Urothelium cell line (cell line): ENCODE measurements at places on chromosomes 7 and 10.
A peak's percentile ranks its signal among the peaks of the same experiment; 100 is the strongest.

GRCh38 chr10:36349445-36350078 is 707.5 kb upstream of the FZD8 start:
- DNase-seq = peak; percentile 77

- no peak for DNase-seq
Observed at GRCh38 chr7:64775289-64775688, 18.9 kb upstream of the ZNF138 start.

GRCh38 chr7:157087646-157088045 is 51.1 kb upstream of the UBE3C start:
- no peak for DNase-seq

DNA sequence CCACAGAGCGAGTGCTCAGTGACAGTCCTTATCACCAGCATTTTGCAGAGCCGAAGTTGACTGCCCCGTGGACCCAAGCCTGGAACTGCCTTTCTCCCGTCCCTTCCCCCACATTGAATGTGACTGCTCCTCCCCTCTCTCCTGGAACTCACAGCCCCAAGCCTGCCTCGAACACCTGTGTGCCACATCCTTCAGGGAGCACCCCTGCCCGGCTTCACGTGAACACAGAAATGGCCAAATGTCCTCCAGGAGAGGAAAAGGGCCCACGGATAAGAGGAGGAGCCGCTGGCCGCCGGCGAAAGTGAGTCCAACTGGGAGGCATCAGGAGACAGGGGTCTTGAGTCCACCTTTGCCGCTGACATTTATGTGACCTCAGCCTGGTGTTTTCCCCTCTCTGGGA is 16.2 kb downstream of the STX1A start:
- no peak for DNase-seq

DNA sequence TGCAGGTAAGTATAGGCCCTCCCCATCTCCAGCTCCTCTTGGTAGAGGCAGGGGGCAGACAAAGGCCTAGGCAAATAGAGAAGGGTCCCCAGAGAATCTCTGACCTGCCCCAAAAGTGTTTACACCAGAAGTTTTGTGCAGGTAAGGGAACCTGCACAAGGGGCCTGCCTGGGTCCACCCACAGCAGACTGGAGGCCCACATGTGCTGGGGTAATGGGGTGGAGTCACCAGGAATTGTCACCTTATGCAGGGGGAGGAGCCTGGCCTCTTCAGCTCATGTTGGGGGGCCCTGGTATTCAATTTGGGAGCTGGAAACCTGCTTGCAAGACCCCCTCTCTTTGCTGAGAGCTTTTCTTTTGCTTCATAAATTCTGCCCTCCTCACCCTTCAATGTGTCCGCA is 302.7 kb downstream of the ZEB1 start:
- DNase-seq = no peak

GRCh38 chr7:101208794-101209193 is 8.0 kb upstream of the MOGAT3 start:
- DNase-seq = no peak

GRCh38 chr7:17991866-17992648 is 35.6 kb downstream of the PRPS1L1 start:
- no peak for DNase-seq

DNA sequence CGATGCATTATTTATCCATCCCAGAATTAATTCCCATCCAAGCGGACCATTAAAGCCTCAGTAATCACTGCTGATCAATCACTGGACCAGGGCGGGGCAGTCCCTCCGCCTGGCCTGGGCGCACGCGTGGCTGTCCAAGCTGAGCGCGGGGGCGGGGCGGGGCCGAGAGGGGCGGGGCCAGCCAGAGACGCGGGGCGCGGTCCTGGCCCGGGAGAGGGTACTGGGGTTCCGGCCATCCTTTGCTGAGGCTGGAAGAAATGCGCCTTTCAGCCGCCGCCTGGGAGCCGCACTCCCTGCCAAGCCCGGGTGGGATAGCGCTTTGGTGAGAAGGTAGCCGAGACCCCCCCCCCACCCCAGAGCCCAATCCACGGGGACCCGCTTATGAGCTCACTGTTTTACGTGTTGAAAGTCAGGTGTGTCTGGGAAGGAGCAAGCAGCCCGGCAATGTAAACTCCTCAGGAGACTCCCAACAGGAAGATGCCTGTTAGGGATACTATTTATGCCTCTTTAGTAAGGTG is at the start of gene ARHGAP22:
ARHGAP22 (minus strand) TSS at position 83 of the 518 bp plus-strand sequence. CDS start 277 bp downstream, outside the sequence.
- peak; percentile 84 for DNase-seq

- DNase-seq = no peak
Observed at GRCh38 chr7:27693794-27694193, 31.1 kb upstream of the HIBADH start.

DNA sequence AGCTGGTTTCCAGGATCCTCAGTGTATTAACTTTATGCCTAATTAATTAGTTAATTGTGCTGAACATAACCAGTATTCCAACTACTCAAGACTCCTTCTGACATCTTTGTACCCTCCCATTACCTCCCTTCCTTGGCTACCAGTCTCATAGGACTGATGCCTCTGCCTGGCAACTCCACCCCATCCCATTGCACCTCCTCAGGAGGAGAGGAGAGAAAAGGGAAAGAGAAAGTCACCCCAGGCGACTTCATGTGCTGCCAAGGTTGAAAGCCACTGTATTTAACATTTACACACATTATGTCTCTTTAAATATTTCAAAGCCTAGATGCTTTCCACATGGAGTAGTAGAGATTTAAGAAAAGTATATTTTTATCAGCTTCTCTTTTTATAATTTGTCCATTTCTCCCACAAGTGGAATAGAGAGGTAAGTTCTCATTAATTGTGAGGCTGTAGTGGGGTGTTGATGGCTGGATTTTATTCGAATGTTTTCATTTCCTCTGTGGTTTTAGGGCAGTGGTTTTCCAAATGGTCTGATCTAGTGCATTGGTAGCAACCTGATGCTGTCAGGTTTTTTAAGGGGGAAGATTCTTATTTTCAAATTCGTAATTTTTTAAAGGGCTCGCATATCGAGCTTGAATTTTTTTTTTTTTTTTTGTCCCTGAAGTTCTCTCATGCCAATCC is 148.0 kb downstream of the BICC1 start:
- no peak for DNase-seq

DNA sequence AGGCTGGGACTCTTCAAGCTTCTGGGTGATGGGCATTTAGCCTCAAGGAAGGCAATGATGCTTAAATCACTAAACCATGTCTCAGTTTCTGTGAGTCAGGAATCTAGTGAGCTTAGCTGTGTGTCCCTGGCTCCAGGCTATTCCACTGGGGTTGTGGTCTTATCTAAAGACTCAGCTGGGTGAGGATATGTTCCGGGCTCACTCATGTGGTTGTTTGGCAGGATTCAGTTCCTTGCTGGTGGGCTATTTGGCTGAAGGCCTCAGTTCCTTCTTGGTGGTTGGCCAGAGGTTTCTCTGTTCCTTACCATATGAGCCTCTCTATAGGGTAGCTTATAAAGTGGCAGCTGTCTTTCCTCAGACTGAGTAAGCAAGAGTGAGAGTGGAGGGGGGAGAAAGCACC is 12.0 kb downstream of the EVX1 start:
- no peak for DNase-seq

GRCh38 chr7:39355664-39356063 is 210.5 kb upstream of the YAE1 start:
- no peak for DNase-seq

GRCh38 chr10:99748823-99749451 is 16.9 kb downstream of the CUTC start:
- DNase-seq = no peak

GRCh38 chr7:99455874-99456273 is 10.1 kb downstream of the ATP5MF start:
- DNase-seq = no peak

- DNase-seq = no peak
Observed at GRCh38 chr7:10793995-10794775, 179.5 kb upstream of the PHF14 start.

DNA sequence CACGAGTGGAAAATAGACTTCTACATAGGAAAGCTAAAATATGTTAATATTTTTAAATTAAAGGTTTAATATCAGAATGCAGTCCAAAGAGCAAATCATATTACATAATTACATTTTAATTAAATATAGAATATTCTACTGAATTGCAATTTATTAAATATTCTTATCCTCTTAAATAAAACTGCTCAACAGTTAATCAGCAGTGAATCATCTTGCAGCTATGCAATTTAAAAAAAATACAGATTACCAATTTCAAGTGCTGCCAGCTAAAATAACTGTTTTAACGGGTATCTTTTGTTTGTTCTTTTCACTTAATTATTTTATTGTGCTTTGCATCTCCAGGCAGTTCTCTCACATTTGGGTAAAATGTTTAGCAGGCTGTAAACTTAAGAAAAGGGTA is 82.2 kb downstream of the ZNRF2 start:
- DNase-seq = no peak

DNA sequence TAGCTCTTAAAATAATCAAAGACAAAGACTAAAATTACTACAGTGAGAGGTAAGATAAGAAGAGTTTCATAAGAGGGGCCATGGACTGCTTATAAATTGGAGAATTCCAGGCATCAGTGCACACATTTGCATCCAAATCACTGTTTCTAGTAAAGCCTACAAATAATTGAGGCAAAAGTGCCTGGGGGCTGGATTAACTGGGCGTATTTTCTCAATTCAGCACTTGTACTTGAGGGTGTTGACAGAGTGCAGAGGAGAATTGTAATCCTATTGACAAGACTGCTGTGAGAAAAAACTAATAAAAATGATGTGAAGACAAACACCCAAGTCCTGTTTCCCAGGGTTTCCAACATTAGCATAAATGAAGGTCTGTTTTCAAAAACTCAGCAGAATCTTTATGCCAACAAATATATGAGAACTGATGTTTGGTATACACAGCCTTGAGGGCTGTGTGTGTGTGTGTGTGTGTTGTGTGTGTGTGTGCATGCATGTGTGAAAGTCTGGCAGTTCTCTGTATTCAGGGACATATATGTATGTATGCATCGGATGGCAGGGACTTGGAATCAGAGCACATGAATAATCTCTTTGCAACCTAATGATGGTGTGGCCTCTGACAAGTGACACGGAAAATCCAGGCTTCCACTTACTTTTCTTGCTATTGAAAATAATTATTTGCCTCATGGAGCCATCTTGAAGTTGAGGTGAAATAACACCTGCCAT is 182.1 kb upstream of the CDC14C start:
- DNase-seq = no peak

- no peak for DNase-seq
Observed at GRCh38 chr7:41925946-41926345, 223.1 kb upstream of the INHBA start.

GRCh38 chr10:115706488-115707076 is 566.4 kb downstream of the GFRA1 start:
- DNase-seq = no peak

DNA sequence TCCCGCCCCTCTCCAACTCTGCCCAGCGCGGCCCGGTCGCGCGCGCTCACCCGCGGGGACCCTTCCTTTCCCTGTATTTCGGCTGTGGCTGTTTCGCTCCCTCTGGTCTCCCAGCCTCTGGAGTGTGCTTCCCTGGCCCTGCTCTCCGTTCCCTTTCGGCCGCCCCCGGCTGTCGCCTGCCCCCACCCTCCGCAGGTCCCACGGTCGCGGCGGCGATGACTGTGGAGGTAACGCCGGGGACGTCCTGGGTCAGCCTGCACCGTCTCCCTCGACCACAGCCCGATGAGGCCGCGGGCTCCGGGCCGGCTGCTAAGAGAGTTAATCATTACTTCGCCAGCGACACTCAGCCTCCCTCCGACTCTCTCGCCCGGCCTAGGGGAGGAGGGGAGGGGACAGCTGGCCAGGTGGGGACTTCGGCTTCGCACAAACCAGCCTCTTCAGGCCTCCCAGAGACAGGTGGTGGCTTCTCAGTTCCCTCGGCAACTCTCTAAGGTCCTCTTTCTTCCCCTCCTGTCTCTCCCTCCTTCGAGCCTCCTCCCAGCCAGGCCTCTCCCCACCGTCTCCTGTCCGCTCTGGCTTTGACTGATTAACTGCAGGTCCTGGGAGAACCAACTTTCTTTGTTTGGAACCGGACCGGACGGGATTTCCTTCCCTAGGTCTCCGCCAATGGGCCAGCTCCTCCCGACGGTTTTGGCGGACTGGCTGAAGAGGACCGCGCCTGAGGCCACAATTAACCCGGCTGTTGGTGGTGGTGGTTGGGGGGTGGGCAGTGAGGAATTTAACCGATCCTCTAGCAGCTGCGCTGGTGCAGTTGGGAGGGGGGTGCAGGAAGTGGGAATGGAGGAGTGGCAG is 5.6 kb upstream of the PAX2 start:
- DNase-seq = no peak

- no peak for DNase-seq
Observed at GRCh38 chr10:71228875-71229675, 16.7 kb downstream of the UNC5B start.

DNA sequence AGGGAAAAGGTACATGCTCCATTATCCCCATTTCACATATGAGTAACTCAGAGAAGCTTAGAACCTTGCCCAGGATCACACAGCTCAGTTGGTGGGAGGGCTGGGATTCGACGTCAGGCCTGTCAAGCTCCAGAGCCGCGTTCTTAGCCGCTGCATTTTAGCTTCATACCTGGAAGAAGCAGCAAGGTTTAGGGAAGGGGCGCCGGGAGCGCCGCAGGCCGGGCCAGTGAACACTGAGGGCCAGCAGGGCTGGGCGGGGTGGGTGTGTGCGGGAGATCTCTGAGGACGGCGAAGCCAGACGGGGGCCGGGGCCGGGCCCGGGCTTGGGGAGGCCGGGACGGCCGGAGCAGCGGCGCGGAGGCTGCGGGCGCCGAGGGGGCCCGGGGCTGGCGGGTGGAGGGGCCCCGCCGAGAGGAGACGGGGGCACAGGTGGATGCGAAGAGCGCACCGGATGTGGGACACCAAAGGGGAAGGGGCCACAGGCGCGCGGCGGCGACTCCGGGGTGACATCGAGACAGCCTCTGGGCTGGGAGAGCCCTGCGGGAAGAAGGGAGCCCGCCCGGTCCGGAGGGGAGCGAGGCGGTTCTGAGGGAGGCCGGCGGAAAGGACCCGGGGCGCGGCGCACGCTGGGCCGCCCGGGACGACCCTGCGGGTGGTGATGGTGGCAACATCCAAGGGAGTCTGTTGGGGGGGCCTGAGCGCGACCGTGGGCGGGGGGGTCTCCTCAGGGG is 498 bp downstream of the NDST2 start:
- DNase-seq = peak; percentile 50

- no peak for DNase-seq
Observed at GRCh38 chr10:5090551-5090950, 3.7 kb upstream of the AKR1C3 start.

- no peak for DNase-seq
Observed at GRCh38 chr10:17255512-17255911, 27.5 kb downstream of the VIM start.

- no peak for DNase-seq
Observed at GRCh38 chr7:137282043-137282442, 61.5 kb downstream of the PTN start.
